ENCODE measurements at places on chromosomes 6 and 20.

GRCh38 chr20:5945963-5946362, 4.4 kb downstream of the TRMT6 start:
- peak; percentile 50 for DNase-seq

GRCh38 chr6:107401573-107401972, 57.8 kb downstream of the PDSS2 start:
- no peak for DNase-seq

- DNase-seq = peak; percentile 42
These were observed 686.2 kb upstream of the SLC35B3 start for GRCh38 chr6:9121549-9121948.

DNA sequence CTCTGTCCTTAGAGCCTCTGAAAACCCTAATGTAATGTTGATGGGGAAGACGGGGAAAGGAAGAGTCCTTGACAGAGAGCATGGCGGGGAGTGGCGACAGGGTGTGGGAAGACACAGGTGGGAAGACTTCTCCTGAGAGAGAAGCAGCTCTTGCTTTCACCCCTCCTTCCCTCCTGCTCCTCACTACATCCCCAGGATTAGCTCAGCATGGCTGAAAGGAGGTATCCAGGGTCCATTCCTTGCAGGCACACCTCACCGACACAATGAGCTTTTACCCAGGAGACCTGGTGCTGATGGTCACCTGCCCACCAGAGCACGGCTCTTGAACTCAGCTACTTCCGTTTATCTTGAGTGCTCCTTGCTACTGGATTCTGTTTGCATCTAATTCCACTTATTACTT, 469.3 kb downstream of the CDH26 start:
- DNase-seq = no peak

- peak; percentile 75 for DNase-seq
These were observed 35.9 kb downstream of the PLCG1 start for GRCh38 chr20:41173161-41173721.

- DNase-seq = peak; percentile 36
These were observed at the start of gene BEND3 for GRCh38 chr6:107114926-107115694. BEND3 (minus strand) TSS chr6:107115515; CDS start chr6:107099285, 16,230 bp downstream.
